Omental fat pad (tissue), 4 donors: ENCODE measurements at places on chromosomes 3 and 15. TPM values are rescaled to one million over a fixed set of nuclear protein-coding genes. Genes with fewer than 3 reads are reported as not detected.

Gene CFAP20DC
- 0.25 TPM for total RNA-seq

Gene CADM2
- total RNA-seq: 1.7 TPM

Gene GNAT1
- not detected for total RNA-seq

Gene PRICKLE2
- total RNA-seq: 87.9 TPM

Gene CHDH
- total RNA-seq: 2.6 TPM

Gene SKOR1
- total RNA-seq: 0.19 TPM

Gene HYKK
- 5.0 TPM for total RNA-seq

Gene PLA2G4E
- not detected for total RNA-seq

Gene VGLL3
- 99.6 TPM for total RNA-seq

Gene FGD5
- 18.8 TPM for total RNA-seq
